Activated CD4-positive, CD25-positive, alpha-beta regulatory T cell (primary cell): ENCODE measurements at places on chromosomes 1 and 21.
A peak's percentile ranks its signal among the peaks of the same experiment; 100 is the strongest.

DNA sequence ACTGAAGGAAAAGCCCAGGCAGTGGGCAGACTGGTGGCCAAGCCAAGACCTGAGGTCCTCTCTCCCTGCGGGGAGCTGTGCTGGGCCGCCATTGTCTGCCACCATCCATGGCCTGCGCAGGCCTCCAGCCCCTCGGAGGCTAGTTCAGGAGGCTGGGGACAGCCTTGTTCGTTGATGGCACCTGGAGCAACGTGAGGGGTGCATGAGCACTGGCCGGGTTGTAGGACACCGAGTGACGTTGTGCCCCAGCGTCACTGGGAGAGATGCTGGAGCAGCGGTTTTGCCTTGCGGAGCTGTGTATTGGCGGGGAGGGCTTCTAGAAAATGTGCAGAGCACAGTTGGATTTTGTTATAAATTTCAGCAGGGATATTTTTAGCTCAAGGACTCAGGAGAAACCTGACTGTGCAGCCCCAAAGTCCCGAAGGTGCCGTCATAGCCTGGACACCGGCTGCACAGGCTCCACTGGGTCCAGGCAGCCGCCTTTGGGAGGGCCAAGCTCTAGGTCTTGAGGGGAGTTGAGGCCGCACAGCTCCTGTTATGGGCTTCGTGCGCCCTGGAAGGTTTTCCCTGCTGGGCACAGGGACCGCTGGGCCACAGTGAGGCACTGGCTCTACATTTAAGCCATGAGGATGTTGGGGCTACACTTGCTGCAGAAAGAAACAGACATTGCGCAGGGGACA is 48.2 kb upstream of the ADARB1 start:
- no peak for DNase-seq

DNA sequence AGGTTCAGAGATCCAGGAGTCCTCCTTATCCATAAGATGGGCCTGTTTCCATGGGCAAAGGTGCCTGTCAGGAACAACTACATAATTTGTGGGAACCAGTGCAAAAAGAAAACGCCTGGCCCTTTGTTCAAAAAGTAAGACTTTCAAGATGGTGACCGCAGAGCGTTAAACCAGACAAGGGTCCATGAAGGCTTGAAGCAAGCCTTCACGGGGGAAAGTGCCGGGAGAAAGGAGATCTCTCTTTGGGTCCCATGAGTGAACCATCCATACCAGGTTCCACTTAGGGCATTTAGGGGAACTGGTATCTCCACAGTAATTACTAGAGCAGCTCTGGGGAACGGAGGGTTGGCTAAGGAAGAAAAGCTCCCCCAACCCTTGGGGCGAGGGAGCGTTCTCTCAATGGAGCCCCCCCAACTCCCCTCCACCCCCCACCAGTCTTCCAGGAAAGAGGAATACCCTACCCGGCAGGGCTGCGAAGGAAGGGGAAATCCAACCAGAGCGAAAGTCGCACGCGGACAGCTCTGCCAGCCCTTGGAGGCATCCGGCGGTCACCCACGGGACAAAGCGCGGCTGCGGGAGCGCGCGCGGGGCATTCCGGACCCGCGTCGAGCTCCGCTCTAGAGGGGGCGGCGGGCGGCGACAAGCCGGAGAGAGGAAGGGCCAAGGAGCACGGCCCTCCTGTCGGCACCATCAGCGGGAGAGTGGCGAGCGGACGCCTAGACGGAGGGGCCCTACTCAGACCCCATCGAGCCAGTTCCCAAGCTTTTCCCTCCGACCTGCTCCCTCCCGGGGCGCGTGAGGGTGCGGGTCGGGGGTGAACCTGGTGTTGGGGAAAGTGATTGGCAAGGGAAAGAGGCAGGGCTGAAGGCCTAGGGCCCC is 687 bp upstream of the RASSF5 start:
- DNase-seq = no peak

DNA sequence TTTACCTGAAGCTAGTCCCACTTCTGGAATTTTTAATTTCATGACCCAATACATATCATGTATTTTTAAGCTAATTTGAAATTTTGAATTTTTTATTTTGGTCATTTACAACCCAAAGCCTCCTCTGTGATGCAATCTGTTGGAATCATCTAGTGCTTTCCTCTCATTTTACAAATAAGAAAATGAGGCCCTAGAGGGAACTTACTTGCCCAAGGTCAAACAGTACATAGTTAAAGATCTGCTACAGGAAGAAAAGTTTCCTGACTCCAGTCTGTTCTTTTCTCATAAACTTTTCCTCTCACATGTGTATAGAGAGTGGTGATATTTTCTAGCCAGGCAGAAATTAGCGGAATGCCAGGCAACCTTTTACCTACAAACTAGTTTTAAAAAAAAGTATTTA is 59.3 kb upstream of the DPT start:
- no peak for DNase-seq

DNA sequence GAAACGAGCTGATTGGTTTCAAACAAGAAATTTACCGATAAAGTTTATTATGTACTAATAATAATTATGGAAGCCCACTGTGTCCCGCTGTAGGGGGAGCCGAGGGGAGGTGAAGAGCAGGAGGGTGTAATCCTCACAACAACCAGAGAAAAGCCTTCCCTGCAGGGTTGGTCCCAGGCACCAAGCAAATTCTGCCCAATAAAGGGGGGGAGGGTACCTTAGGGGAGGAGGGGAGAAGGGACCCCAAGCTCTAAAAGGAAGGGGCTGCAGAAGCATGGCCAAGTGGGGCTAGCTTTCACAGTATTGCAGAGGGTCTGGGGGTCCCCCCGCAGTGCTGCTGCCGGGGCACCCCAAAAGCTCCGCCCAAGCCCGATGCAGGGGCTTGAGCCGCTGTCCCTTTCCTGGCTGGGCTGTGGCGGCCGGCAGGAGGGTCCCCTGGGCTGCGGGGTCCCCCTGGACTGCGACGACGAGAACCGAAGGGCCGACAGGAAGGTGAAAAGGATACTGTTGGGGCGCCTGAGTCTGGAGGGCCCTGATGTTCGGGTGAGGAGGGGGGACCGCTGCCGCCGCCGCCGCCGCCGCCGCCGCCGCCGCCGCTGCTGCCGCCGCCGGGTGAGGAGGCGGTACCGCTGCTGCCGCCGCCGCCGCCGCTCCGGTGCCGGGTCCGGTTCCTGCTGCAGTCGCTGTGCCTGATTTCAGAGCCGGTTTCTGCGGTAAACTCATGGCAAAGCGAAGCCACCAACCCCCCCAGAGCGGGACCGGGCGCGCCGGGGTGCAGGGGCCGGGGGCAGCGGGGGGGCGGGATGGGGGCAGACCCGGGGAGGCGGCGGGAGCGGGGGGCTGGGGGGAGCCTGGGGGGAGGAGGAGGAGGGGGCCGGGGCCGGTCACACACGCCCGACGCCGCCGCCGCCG is 771 bp downstream of the EIF4G3 start:
- peak; percentile 19 for DNase-seq

- no peak for DNase-seq
Observed at GRCh38 chr1:101995984-101996745, 561 bp downstream of the OLFM3 start.

DNA sequence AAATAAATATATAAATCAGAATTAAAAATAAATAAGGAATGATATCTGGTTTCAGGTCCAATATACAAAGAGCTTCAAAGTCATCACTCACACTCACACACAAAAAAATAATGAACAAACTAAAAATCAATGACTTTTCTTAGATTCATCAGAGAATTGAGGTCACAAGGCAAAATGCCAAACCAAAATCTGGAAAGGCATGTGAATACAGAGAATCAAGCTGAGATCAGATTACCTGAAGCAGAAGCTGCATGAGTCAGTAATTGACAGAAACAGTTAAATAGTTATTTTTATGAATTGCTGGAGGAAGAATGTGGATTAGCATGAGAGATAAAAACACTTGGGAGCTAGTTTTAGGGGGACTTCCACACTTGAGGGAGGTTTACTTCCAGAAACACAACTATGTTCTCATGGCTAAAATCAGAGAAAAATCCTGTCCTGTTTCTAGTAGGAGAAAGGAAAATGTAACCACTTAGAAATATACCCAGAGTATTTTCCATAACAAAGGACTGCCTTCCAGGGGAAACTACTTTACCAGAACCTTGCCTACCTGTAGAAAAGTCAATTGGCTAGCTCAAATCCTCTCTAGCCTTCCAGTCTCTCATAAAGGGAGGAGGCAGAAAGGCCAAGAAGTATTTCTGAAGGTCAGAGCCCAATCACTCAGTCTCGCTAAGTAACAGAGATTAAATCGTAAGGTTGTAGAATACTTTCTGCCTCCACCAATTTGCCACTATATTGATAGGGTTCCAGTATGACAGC is 536.6 kb upstream of the NR5A2 start:
- no peak for DNase-seq

DNA sequence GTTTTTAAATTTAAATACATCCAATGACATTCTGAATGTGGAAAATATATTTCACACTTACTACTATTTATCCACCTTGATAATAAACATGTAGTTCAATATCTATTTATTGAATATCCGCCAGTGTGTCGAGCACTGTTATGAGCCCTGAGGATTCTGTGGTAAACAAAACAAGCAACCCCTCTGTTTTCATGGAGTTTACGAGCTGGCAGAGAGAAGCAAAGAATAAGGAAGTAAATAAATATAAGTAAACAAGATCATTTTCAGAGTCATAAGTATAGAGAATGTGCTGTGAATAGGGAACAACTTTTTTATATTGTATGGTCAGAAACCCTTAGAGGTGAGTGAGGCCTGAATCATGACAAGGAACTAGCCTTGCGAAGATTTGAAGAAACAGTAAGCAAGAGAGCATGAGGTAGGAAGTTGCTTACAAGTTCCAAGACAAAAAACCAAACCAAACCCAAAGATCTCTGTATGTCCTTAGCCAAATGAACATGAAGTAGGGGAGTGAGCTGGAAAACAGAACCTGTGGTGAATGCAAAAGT is 6.4 kb upstream of the SERBP1 start:
- DNase-seq = no peak
